Testis (tissue), 5 donors: ENCODE measurements at places on chromosomes 2 and 18. TPM values are rescaled to one million over a fixed set of nuclear protein-coding genes. Genes with fewer than 3 reads are reported as not detected.

Gene LYPD1
- polyA plus RNA-seq, result 11.2 TPM

Gene AUP1
- polyA plus RNA-seq, result 107 TPM

Gene ALKAL2
- 69.4 TPM for polyA plus RNA-seq

Gene SERPINB4
- 0.90 TPM for polyA plus RNA-seq

Gene RAPGEF4
- polyA plus RNA-seq, result 14.3 TPM

Gene FKBP1B
- polyA plus RNA-seq, result 3.6 TPM

Gene TMEM247
- polyA plus RNA-seq, result 59.4 TPM
